DMS153 (cell line): ENCODE measurements at places on chromosomes 6 and 20.

DNA sequence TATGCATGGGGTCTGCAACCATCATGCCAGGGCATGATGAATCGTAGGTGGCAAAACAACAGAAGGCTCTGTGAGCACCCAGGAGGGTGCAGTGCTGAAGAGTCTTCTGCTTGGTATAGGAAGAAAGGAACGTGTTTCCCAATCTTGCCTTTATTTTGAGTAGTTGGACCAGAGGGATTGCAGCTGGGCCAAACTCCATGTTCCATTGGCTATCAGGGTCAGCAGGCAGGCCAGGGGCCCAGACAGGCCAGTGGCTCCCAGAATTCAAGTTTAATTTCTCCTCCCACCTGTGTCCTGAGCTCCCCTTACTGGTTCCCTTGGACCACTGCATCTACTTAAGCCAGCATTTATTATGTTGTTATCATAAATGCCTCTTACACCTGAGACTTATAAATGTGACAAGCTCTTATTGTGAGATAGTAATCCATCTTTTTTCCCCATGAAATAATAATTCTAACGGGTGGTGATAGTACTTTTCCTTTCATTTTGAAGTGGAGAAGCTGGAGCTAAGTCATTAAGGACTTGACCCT lies 918 bp upstream of the TRIM38 start:
- no peak for DNase-seq

DNA sequence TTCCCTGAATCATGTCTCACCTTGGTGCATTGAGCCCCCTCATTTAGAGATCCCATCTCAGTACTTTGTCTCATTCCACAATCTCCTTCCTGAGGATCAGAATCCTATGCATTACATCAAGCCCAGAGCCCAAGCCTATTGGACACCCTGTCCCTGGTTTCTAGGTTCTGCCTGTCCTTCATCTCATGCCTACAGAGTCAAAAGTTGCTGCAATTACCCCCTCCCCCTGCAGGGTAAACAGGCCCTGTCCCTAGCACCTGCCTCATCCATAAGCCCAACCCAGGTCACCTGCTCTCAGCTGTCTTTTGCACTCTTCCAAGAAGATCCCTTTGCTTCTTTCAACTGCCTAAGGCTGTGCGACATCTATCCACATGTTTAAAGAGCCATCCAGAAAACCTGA lies 93.9 kb downstream of the SPTLC3 start:
- no peak for DNase-seq

GRCh38 chr20:5606350-5606749 lies 143.9 kb upstream of the SHLD1 start:
- DNase-seq, result no peak

GRCh38 chr20:52242237-52243230 lies 51.0 kb upstream of the ZFP64 start:
- no peak for DNase-seq
